AG09309 (cell line): ENCODE measurements at places on chromosomes 11 and 22.

DNA sequence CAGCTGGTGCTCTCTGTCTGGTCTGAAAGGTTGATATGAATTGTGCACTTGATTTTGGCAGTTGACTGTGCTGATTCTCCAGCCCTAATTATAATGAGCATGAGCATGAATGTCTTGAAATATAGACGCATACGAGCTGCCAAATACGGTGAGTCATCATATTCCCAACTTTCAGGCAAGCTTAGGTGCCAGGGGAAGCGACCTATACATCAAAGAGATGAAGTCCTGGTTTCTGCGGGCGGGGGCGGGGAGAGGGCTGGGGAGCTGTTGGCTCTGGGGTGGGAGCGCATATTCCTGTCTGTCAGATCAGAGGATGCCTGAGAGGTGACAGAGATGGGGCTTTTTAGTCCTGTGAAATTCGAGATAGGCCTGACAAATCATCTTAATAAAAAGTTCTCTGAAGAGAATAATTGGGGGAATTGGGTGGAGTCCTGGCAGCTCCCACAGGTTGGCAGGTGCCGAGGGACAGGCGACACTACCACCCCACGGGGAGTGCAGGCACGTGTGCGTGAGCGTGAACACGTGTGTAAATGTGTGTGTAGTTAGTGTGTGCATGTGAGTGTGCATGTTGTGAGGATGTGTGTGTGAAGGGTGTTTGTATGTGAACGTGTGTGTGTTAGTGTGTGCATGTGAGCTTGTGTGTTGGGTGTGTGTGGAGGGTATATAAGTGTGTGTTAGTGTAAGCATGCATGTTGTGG lies 865.3 kb downstream of the TBC1D22A start:
- no peak for DNase-seq

DNA sequence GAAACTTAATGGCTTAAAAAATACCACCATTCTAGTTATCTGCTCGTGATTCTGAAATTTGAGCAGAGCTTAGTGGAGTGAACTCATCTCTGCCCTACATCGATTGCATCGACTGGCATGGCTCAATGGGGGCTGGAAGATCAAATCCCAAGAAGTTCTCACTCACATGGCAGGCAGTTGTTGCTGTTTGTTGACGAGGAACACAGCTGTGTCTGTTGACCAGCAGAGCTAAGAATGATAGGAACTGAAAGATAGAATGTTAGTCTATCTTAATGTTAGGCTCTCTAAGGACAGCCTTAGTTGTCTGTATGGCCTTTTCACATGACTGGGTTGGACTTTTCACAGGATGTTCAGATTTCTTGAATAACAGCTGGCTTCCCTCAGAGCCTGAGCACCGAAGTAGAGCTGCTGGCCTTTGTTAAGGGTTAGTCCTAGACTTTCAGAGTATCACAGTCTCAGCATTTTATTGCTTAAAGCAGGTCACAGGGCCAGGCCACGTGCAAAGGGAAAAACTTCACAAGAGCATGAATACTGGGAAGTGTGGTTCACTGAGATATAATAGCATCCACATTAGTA lies 31.6 kb upstream of the IZUMO1R start:
- DNase-seq = no peak

DNA sequence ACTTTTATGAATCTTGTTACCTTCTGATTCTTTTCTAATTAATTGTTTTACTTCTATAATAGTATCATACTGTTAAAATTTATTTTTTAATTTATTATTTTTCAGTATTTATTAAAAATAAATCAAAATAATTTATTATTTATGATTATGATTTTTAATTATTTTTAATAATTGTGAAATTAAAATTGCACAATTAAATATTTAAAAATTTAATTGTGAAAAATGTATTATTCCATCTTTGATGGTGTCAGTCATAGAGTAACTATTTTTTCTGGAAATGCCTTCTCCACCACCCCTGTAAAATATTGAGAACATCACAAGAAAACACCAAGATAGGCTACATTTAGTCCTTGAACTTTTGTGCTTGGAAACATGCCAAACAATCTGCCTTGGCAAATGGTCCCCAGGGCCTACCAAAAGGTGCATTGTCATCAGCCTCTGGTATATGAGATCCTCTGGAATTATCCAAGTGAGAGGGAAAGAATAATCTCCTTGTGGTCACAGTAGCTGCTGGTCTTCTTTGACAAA lies at the start of gene OR8H2:
Gene OR8H2 (plus strand): TSS at position 478 of the 528 bp plus-strand sequence. CDS start 1,356 bp downstream, outside the sequence.
- no peak for DNase-seq

DNA sequence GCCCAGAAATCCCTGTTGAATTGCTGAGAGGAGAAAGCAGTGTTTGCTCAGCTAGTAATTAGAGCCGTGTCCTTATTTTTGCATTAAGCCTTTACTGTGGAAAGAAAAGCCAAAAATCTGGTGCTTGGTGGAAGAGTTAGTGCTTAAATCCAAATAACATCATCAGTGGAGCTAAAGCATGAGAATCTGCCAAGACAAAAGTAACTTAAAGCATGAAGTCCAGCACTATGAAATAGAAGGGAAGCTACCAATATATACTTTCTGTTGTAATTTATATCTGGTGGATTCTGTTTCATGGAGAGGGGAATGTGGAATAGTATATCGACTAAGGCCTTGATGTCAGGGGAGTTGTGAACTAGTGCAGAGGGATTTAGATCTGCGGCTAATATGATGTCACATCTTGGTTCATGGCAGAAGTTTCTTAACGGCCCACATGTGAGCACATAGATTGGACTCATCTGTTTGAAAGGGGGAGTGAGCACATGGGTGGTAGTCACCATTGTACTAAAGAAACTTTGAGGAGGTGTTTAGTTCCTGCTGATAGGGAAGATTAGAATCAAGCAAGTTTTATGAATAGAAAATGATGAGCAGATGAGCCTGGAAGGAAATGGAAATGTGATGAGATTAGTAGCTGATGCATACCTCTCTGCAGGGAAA lies 224.4 kb upstream of the MTNR1B start:
- no peak for DNase-seq

GRCh38 chr11:122280870-122281269 lies 164.9 kb upstream of the BLID start:
- no peak for DNase-seq

DNA sequence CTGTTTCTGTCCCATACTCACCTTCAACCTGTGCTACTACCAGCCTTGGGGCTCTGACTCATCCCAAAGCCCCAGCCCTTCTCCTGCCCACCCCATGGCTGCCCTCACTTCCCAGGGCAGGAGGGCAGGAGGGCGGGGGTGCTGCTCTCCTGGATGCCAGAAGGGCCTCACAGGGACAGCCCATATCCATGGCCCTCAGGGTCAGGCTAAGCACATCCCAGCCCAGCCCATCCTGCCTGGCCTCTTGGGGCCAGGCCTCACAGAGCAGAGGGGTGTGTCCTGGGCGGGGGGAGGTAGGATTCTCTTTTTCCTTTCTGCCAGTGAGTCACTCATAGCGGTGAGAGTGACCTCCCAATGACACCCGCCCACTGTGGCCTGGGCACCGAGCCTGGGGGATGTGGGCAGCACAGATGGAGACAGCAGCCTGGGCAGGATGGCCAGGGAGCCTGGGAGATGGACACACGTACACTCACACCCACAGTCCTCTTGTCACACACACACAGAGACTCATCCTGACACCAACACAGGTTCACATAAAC lies 2.4 kb downstream of the LTBP3 start:
- peak; percentile 64 for DNase-seq

DNA sequence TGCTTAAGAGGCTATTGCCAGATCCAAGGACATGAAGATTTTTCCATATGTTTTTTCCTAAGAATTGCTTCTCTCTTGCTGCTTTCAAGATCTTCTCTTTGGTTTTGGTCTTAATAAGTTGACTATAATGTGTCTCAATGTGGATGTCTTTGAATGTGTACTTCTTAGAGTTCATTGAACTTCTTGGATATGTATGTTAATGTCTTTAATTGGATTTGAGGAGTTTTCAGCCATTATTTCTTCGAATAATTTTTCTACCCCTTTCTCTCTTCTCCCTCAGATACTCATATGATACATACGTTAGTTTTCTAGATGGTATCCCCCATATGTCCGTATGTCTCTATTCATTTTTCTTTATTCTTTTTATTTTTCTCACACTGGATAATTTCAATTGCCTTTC lies 13.2 kb downstream of the CABIN1 start:
- DNase-seq = no peak

GRCh38 chr11:70067591-70068341 lies 10.4 kb upstream of the ANO1 start:
- DNase-seq = no peak

- no peak for DNase-seq
Observed at GRCh38 chr11:119924017-119924416, 195.0 kb upstream of the NECTIN1 start.

GRCh38 chr22:21766691-21767462 lies 31.3 kb upstream of the YPEL1 start:
- no peak for DNase-seq

DNA sequence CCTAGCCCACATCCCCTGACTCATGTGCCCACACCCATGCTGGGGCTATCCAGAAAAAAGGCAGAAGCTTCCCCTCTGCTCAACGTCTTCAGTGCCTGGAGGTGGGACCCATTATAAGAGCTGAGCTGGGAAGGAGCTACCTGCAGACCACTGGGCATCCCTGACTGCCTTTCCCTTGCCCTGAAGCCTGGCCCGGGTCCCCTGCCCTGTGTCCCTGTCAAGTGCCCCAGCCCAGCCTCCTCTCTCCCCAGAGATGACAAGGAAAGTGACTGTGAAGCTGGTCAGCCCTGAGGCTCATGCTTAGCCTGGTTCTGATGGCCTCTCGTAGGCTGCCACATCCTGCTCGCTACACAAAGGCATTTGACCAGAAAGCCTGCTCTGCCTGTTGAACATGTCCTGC lies 140.4 kb downstream of the PARVA start:
- no peak for DNase-seq

DNA sequence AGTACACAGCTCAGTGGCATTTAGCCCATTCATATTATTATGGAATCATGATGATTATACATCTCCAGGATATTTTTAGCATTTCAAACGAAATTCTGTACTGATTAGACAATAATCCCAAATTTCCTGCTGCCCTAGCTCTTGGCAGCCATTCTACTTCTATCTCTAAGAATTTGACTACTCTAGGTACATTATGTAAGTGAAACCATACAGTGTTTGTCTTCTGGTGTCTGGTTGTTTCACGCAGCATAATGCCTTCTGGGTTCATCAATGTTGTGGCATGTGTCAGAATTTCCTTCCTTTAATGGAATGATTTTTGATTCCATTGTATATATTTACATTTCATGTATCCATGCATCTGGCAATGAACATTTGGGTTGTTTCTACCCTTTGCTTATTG lies 517.7 kb downstream of the ETS1 start:
- DNase-seq = no peak

DNA sequence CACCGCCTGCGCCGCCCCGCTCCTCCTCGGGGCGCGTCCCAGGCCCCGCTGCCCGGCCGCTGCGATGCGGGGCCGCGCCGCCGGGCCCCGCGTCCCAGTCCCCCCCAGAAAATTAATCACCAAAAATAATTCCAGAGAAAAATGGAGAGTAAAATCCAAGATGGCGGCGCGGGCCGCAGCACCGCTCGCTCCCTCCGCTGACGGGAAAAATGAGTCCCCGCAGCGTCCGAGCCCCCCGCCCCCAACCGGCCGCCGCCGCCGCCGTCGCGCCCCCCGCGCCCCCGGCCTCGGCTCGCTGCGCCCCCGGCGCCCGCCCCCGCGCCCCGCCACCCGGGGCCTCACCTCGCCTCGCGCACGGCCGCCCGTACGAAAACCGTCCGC lies at the start of gene KMT5B:
Gene KMT5B (minus strand): TSS at position 162 of the 381 bp plus-strand sequence. CDS start 23,220 bp downstream, outside the sequence.
- DNase-seq = no peak

DNA sequence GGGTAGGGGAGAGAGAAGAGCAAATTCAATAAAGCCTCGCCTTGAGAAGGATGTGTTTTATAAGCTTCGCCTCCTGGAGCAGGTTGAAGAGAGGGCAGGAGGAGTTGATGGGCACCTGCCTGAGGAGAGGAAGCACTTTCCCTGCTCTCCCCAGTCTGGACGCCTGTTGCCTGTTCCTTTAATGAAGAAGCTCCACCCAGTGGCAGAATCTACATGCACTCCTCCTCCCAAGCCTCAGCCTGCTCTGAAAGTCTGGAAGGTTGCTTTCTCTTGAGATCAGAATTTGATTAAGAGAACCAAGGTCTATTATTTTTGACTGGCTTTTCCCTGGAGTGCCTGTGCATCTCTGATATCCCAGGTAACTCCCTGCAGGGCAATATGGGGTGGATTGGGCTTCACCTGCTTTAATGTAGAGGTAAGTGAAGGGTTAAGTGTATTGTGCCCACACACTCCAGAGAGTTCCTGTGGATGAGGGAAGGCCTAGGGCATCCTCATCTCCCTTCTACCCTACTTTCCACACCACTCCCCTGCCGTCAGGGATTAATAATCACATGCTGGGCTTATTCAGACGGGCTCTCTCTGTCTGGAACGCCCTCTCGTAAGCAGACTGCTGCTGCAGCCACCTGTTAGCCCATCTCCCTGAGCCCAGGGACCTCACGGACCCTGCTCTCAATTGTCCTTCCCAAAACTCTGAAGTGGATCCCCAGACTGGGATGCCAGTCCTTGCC lies 22.3 kb downstream of the NTM start:
- no peak for DNase-seq

GRCh38 chr22:29697853-29698598 lies 21.8 kb upstream of the CABP7 start:
- DNase-seq = no peak

GRCh38 chr11:117181586-117182550 lies 3.3 kb downstream of the SIDT2 start:
- no peak for DNase-seq

GRCh38 chr22:24723111-24723510 lies 51.4 kb downstream of the PIWIL3 start:
- no peak for DNase-seq

GRCh38 chr22:35752006-35752862 lies 34.6 kb downstream of the APOL5 start:
- no peak for DNase-seq

GRCh38 chr11:94749369-94749768 lies 18.8 kb upstream of the AMOTL1 start:
- DNase-seq = no peak

- DNase-seq = no peak
Observed at GRCh38 chr11:133710681-133711240, 134.6 kb downstream of the SPATA19 start.

GRCh38 chr11:134455516-134455915 lies 43.5 kb upstream of the B3GAT1 start:
- DNase-seq = no peak

DNA sequence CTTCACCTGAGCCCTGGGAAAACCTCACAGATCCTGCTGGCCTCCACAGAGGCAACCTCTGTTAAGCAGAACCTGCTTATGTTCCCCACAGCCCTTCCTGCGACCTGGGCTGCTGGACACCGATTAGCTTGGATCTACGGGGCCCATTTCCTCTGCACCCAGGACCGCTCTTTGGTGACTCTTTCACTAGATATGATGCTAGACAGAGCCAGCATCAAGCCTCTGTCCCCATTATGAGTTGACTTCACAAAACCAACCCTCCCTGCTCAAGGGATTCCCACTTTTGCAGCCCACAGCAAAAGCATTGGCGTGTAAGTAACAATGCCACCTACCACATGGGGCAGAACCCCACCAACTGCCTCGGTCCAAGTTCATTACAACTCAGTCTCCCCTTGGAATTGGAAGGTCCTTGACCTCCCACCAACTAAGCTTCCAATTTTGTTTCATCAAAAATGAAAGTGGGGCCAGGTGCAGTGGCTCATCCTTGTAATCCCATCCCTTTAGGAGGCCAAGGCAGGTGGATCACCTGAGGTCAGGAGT lies 15.2 kb upstream of the TMPRSS4 start:
- DNase-seq = no peak

- DNase-seq = no peak
Observed at GRCh38 chr22:26592421-26592891, 2.5 kb upstream of the TPST2 start.
